ENCODE measurements at places on chromosomes 12 and 14.
A peak's percentile ranks its signal among the peaks of the same experiment; 100 is the strongest.

GRCh38 chr12:117120787-117121186 lies 21.6 kb upstream of the TESC start:
- DNase-seq: no peak

DNA sequence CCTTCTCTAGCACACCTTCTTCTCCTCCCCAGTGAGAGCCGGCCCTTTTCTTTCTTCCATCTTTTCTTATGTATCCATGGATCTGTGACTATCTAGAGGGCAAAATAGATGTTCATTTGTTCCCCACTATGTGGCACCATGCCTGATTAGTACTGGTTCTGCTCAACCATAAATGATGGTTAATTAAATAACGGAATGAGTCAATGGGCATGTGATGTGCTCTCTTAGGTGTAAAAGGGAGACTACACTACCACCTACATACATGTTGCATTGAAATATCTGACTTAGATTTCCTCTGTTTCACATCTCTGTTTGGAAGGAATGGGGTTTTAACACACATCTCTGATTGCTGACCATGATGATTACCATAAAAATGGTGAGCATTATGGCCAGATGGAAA lies 116.5 kb downstream of the BTG1 start:
- DNase-seq: no peak

- no peak for DNase-seq
Observed at GRCh38 chr14:53958628-53959027, 2.0 kb upstream of the BMP4 start.

GRCh38 chr14:55097881-55098560 lies 31.0 kb upstream of the LGALS3 start:
- DNase-seq: peak; percentile 52

DNA sequence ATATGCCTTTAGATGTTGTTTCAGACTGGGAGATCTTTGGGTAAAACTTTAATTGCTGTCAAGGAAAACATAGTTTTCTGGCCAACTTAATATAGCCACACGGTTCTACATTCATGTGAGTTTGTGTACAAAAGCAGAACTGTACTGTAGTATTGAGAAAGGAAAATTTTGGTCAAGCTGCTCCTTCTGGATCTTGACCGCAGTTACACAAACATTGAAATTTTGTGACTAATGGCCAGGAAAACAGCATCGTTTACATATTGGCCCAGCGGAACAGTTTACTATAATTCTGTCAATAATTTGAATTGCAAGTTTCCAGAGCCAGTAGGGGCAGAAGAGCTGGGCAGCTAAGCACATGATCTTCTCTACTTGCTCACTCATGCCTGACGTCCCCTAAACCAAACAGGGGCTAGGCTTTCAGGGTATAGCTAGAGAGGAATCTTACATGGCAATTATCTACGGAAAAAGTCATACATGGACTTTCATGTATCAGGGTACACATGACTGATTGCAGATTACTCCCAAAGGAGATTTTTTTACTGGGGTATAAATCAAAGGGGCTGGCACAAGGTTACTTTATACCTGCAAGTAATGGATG lies 11.4 kb upstream of the ART4 start:
- DNase-seq: no peak

GRCh38 chr12:16347391-16348298 lies at the start of gene MGST1:
TSS of gene MGST1 (plus strand) at chr12:16347645. CDS start at chr12:16354253, 6,608 bp downstream.
- no peak for DNase-seq

GRCh38 chr14:58861586-58861985 lies 223.8 kb downstream of the DACT1 start:
- no peak for DNase-seq

- no peak for DNase-seq
Observed at GRCh38 chr14:101290611-101291010, 270.7 kb upstream of the DIO3 start.

DNA sequence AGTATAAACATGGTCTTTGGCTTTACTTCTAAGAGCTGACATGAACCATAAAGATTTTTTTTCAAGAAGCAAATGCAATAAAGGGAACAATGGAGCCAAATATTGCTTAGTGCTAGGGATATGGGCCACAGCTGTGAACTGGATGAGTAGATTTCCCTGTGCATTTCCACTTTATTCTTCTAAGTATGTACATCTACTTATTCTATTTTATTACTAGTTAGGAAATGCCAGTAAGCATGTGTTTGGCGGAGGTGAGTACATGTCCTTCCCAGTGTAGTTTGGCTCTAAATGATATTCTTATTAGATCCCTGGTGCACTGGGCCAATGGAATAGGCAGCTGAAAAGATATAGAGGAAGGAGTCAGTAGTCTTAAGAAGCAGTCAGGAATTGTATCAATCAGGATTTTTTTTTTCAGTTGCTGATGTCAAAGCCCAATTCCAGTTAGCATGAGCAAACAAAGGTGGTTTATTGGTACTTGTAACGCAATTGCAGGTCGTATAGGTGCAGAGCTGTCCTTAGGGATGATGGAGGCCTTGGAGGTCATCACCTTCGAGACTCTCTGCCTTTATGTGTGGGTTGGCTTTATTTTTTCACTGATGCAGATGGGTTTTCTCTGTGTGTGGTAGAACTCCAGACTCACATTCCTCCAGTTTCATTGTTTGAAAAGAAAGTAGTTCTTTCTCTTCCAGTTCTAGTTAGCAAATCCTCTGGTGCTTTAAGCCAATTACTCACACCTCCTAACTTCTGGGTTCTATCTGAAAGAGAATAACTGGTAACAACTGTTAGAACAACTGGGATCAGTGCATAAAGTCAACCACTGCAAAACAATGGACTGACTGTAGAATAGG lies 139.0 kb upstream of the LRIG3 start:
- DNase-seq: no peak

DNA sequence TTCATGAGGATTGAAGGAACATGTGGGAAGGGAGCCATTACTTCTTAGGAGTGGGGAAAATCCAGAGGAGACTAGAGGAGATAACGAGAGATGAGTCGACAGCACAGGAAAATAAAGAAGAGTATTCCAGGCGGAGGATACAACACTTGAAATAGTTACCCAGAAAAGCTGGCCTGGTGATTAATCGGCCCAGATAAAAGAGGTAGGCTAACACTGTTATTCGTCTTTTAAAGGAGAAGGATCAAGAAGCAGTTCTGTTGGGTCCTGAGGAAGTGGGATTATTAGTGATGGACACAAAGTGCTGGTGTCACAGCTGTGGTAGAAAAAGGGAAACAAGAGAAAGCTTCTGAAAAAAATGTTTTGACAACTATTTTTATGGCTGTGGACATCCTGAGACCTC lies 425.3 kb downstream of the ZFP36L1 start:
- no peak for DNase-seq

Data from CD4-positive, alpha-beta T cell treated with Interleukin-15 for 4 hours (primary cell).